Prostate gland (tissue), 2 donors: ENCODE measurements at places on chromosomes 6 and 20.

- DNase-seq = no peak
Measured at GRCh38 chr6:13703496-13703895, 8.1 kb downstream of the RANBP9 start.

GRCh38 chr20:63407928-63408683 is 47.0 kb upstream of the CHRNA4 start:
- DNase-seq = no peak

DNA sequence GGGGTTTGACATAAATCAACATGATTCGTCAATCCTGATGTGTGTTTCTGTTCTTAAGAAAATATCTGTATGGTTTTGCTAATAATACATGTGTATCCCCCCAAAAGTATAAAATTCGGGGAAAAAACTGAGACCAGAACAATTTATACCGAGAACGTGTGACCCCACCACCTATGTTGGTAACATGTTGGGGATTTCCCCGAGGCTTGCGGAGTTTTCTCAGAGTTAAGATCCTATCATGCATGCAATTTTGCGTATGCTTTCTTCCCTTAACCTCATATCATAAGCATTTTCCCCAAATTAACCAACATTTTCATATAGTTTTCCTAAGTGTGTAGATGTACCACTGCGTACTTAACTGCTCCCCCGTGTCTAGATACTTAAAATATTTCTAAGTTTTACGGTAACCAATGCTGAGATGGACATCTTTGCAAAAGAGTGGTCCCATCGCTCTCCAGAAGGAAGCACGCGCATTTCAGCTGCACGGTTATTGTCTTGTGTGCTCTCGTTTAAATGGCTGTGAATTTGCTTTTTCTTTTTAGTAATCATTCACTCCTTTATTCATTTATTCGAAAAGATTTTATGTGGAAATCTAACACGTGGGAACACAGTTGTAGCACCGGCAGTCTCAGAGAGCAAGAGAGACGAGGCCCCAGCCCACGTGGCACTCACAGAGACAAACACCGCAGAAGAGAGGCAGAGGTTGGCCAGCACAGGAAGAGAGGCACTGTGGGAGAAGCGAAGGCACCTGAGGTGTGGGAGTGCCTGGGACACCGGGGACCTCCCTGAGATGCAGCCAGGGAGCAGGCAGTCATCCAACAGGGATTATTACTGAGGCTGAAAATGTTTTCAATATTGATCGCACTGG is 13.2 kb upstream of the IRF4 start:
- no peak for DNase-seq

GRCh38 chr6:57268294-57268640 is 46.2 kb upstream of the RAB23 start:
- no peak for DNase-seq

DNA sequence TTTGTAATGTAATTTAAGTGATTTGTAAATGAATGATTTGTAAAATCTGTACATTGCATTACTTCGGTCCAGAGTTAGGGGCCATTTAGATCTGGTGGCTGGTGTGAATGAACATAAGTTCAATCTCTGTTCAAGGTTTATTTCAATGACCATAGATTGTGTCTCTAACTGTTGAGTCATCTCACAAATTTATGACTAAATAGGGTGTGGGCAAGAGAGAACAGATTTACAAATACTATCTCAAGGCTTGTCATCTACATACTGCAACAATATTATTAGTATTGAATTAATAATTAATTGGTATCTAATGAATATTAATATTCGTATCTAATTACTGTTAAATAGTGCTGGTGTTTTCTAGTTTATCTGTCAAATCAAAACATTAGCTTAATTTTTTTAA is 115.3 kb upstream of the EDN1 start:
- DNase-seq = no peak

- no peak for DNase-seq
Measured at GRCh38 chr6:149852881-149853280, 11.3 kb downstream of the LRP11 start.

DNA sequence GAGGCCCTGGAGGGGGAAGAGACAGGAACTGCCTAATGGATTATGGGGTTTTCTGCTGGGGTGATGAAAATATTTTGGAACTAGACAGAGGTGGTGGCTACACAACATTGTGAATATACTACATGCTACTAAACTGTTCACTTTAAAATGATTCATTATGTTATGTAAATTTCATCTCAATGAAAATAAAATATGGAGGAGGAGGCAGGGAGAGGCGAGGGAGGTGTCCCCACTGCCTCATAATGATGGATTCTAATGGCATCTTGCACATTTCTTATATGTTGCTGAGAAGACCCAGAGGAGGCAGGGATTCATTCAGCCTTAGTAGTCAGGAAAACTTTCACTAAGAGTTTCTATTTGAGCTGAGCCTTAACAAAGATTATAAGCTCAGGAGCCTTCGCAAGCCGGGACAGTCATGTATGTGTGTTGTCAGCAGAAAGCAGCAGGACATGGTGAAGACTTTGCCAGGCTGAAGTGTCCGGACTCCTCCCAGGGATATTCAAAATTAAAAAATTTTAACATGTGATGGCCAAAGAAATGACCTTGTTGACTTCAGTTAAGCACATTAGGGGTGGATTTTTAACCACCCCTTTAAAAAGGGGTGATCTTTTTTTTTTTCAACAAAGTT is 158.6 kb upstream of the PCSK2 start:
- DNase-seq = no peak

DNA sequence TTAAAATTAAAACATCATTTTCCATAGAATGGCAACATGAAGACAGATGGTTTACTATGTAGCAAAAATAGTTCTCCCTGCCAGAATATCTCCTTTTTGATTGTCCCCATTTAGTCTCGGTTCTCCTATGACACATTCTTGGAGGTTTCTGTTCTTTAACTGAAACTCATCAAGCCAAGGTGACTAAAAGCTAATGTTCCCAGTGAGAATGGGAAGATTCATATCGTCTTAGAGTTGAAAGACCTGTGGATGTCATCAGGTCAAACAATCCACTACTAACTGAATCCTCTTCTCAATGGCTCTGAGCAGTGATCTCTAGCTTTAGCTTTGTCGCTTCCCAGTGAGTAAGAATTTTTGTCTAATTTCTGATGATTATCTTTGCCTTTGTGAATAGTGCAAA is 1.3 kb upstream of the DOK5 start:
- DNase-seq = no peak

DNA sequence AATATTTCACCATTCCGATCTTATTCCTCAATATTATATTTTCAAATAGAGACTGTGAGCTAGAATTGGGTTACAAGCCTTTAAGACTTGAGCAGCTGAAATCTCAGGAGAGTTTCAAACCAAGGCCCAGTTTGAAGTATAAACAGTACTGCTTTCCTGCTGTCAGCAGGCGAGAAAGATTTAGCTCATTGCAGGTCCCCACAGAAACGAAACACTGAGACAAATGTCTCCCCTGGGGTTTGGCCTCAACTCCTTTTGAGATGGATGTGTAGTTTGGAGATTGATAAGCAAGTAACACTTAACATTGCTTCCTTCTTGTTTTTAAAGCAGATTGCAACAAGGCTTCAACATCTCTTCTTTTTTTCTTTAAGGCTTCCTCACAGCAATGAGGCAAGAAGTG is 22.4 kb upstream of the GLP1R start:
- DNase-seq = no peak

DNA sequence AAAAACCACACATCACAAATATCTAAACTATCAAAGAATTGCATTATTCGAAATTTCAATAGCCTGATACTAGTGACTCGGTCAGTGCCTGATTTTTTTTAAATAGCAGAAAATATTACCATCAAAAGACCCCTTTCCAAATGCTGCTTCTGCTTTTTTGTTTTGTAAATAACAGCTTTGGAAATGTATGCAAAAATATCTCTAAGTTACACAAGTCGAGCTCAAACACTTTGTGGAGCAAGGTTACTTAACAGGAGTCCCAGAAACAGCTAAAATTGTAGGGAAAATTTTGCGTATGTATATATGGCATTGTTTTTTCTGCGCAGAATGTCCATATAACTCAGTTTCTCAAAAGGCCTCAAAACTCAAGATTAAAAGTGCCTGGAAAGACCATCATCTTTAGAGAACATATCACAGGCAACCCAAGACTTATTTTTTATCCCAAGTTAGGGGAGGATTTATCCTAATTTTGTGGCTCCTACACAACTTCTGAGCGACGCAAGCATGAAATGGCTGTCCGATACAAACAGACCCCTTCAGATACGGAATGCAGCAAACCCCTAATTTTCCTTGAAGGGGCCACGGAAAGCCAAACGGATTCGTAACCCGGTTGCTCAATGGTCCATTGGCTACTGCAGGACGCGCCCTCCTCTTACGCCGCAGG is 1.3 kb downstream of the CEP85L start:
- no peak for DNase-seq

DNA sequence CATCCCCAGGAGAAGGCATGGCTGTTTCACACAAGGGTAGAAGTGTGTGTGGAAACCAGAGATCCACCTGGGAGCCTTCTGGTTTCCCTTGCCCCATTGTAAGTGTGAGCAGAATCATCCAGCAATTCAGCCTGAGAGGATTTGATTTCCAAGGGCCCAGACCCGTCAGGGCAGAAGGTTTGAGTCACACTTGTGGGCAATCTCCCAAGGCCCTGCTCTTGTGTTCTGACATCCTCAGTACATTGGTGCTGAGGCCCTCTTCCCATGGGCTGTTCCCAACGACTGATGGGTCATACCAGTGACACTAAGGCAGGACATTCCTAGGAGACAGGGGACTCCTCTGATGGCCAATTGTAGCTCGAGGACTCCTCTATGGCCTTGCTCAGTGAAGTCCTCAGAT is 58.2 kb upstream of the POLR1H start:
- DNase-seq = no peak

DNA sequence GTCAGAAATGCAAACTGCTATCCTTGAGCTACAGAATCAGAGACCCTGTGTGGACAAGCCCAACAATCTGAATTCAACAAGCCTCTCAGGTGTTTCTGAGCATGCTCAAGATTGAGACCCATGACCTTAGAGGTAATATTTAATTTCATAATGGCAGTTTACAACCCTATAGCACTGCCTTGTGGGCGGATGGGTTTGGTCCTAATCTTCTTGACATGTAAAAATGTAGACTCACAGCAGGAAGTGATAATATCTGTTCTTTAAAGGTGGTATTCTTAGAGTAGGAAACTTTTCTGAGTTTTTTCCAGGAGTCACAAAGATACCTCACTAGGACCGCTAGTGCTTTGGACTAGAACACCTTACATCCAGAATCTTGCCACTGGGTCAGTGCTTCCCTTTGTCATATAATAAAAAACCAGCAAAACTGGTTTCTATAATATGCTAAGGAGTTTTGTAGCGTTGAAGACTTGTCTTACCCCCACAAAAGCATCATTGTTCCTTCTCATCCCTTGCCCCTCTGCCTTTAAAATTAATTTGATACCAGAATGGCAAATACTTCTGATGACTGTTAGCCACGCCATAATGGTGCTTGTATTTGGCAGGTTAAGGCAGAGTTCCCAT is 52.6 kb downstream of the E2F3 start:
- no peak for DNase-seq

GRCh38 chr6:106512968-106513574 is 116.2 kb downstream of the RTN4IP1 start:
- peak; percentile 21 for DNase-seq

DNA sequence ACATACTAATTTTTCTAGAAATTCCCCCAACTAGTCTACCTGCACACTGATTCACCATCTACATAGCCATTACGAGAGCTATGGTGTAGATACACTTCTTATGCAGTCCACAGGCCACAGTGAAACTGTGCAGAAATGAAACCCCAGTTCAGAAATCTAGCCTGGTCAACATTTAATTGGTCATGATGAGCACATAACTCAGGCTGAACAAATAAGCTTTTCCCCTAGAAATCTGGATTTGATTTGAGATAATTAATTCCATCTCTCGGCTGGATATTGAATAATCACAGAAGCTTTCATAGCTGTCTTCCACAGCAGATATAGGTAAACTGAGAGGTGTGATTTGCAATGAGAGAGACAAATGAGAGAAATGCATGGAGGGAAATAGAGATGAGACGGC is 22.6 kb upstream of the TINAG start:
- DNase-seq = no peak

DNA sequence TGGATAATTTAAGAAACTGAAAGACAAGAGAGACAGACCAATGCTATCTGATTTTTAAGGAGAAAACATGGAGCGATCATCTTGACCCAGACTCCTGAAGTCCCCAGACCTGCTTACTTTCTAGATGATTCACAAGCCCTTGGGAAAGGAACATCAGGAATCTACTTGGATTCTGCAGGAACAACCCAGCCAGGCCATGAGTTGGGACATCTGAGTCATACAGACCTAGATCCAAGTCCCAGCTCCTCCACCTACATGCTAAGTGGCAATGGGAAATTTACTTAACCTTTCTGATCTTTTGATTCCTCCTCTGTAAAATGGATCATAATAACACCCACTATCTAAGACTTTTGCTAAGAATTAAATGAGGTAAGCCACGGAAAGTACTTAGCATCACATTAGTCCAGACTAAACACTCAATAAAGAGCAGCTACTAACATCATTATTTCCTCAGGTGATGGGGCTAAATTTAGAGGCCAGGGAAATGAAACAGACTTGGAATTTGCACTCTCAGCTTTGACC is 61.0 kb upstream of the MAFB start:
- no peak for DNase-seq

GRCh38 chr6:84033523-84034451 is at the start of gene MRAP2:
TSS of gene MRAP2 (plus strand) at chr6:84033772. CDS start at chr6:84055319, 21,547 bp downstream.
- peak; percentile 36 for DNase-seq

DNA sequence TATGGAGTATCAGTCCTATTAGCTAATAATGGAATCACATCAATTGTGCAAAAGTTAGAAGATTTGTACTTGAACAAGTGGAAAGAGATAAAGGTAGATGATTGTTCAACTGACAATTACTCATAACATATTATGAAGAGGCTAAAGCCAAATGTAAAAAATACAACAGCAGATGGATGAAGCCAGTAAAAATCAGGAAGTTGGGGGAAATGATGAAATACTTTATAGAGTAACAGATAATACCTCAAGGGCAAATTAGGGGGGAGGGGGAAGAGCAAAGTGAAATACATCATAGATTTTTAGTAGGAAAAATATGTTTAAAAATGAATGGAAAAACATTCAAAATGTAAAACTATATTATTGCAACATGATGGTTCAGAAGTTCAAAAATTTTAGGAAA is 114.0 kb downstream of the PDSS2 start:
- DNase-seq = no peak

- DNase-seq = peak; percentile 88
Measured at GRCh38 chr6:12324099-12324498, 33.9 kb downstream of the EDN1 start.

DNA sequence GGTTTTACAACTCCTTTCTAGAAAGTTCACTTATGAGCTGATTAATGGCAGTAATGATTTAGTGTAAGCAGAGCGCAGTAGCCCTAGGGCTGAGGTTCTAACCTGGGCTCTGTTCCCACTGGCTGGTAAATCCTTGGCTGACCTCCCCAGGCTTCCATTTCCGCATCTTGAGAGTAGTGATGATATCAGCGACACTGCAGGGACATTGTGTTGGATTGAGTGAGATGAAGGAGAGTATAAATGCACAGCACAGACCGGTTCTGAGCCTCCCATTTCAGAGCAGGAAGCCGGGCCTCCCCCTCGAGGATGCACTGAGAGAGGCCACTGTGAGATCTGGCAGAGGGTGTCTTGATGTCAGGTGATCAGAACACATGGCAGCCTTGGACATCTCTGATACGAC is 477.2 kb upstream of the SULF2 start:
- peak; percentile 19 for DNase-seq

GRCh38 chr6:44512868-44513741 is 125.6 kb downstream of the CDC5L start:
- DNase-seq = no peak

GRCh38 chr6:113871975-113872374 is 14.8 kb downstream of the MARCKS start:
- no peak for DNase-seq

GRCh38 chr20:44979090-44979621 is 12.8 kb downstream of the STK4 start:
- peak; percentile 29 for DNase-seq
